SK-N-SH (cell line): ENCODE measurements at places on chromosomes 12 and 14. TPM values are rescaled to one million over a fixed set of nuclear protein-coding genes. Genes with fewer than 3 reads are reported as not detected.

The PLEKHH1 gene
- 1.5 and 1.6 TPM in 2 replicates for polyA plus RNA-seq

The E2F7 gene
- polyA plus RNA-seq: 8.8 and 9.2 TPM in 2 replicates

- no peak for DNase-seq
Measured at GRCh38 chr14:51401272-51401671, 161.2 kb downstream of the TMX1 start.

GRCh38 chr14:103686831-103687485 is 28.3 kb downstream of the XRCC3 start:
- no peak for DNase-seq

DNA sequence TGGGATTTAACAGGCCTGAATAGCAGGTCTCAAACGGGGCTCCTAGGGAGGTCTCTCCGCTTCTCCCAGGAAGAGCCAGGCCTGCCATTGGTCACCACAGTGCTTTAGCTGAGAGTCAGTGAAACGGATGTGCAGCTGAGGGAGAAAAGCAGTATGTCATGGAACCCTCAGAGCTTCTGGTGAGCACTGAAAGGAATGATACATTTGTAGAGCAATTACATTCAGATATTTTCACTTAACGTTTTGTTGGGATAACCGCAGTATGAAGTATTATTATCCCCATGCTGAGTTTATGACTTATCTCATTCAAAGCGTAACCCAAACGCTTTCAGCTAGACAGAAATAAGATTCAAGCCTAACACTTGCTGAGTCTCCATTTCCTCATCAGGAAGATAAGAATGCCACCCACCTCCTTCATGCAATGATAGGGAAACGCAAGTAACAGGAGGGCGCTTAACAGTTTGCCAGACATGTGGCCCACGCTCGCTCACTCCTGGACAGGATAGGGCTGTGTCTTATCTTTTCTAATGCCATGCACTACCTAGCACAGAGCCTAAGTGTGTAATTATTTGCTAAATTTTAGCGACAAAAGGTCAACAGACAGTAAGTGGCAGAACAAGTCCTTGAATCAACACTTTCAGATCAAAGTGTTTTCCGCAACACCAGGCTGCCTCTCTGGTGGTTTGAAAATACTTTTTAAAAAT is 28.2 kb downstream of the DAD1 start:
- no peak for DNase-seq

DNA sequence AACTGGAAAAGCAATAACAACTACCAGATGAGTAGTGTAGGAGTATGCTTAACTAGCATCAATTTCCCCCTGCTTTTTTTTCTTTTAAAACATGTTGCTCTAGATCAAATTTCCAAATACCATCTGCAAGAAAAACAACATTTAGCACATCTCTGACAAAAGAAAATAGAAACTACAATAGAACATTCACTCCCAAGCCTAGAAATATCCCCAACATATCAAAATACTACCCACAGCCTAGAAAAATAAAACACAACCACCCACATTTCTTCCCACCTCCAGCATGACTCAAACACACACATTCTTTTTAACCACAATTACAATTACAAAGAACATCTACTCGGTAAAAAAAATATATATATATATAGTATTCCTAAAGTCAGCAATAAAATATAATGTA is 120.0 kb downstream of the PPFIA2 start:
- DNase-seq: no peak

GRCh38 chr14:105098316-105098715 is 33.1 kb upstream of the GPR132 start:
- DNase-seq: no peak

DNA sequence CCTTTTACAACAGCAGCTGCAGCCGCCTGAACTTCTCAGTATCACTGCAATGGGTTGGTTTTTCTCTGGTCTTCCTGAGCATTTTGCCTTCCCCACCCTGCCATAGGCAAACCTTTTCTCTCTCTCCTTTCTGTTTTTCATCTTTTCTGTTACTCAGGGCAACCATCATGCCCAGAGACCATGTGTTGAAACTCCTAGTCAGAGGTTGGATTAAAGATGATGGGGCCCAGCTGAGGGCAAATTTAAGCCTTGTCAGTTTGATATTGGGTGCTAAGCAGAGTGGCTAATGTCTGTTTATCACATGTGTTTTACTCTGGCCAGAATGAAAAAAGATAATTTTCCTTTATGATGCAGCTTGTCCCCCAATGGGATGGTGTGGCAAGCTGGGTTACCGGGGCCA is 107.9 kb upstream of the PMCH start:
- no peak for DNase-seq

GRCh38 chr12:118960865-118961264 is 20.5 kb upstream of the SRRM4 start:
- DNase-seq: no peak

- no peak for DNase-seq
Measured at GRCh38 chr12:12874029-12874428, 17.3 kb upstream of the GPRC5A start.

GRCh38 chr12:111068290-111068689 is 147.9 kb upstream of the MYL2 start:
- DNase-seq: no peak
